ENCODE measurements at places on chromosomes 4 and X. TPM values are rescaled to one million over a fixed set of nuclear protein-coding genes. Genes with fewer than 3 reads are reported as not detected.

DNA sequence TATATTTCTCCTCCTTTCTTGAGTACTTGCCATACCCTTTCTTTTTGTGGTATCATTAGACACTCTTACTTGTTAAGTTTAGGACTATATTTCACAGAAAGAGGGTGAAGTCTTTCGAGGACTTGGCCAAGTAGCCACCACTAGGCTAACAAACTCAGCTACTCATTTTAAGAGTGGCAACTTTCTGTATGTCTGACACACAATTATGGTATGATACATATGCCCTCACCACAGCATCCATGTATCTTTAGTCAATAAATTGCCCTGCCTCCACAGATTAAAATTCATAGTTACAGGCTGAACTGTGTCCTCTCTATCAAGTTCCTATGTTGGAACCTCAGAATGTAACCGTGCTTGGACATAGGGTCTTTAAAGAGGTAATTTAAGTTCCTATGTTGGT lies 23.2 kb downstream of the TAPT1 start:
- H3K36me3 ChIP-seq: no peaks in the 10 kb centered on the region
- no peak overlapping the region for H3K27ac ChIP-seq
- no peak for DNase-seq
- H3K4me1 ChIP-seq: peaks cover 43% of the 10 kb centered on the region
- H3K4me3 ChIP-seq: no peak overlapping the region
- no peaks in the 10 kb centered on the region for H3K27me3 ChIP-seq

The RPL10 gene
- 2,455 TPM for total RNA-seq

- no peaks in the 10 kb centered on the region for H3K4me1 ChIP-seq
- no peaks in the 10 kb centered on the region for H3K27me3 ChIP-seq
- DNase-seq: no peak
- H3K4me3 ChIP-seq: no peak overlapping the region
Measured at GRCh38 chr4:32025851-32026459, 1305.8 kb downstream of the PCDH7 start.

GRCh38 chr4:121330180-121330665 lies 50.6 kb downstream of the QRFPR start:
- no peaks in the 10 kb centered on the region for H3K36me3 ChIP-seq
- H3K27ac ChIP-seq: no peak overlapping the region
- H3K4me1 ChIP-seq: no peaks in the 10 kb centered on the region
- H3K27me3 ChIP-seq: no peaks in the 10 kb centered on the region
- H3K4me3 ChIP-seq: no peak overlapping the region

GRCh38 chr4:40722576-40723161 lies 27.1 kb upstream of the NSUN7 start:
- no peak for DNase-seq
- no peaks in the 10 kb centered on the region for H3K27me3 ChIP-seq
- H3K4me3 ChIP-seq: no peak overlapping the region
- peaks cover 44% of the 10 kb centered on the region for H3K4me1 ChIP-seq
- no peaks in the 10 kb centered on the region for H3K36me3 ChIP-seq

The PAGE2 gene
- not detected for total RNA-seq

GRCh38 chr4:128285085-128285997 lies 2.3 kb downstream of the PGRMC2 start:
- H3K4me3 ChIP-seq: no peak overlapping the region
- H3K36me3 ChIP-seq: no peaks in the 10 kb centered on the region
- H3K4me1 ChIP-seq: peaks cover 35% of the 10 kb centered on the region
- no peak for DNase-seq

GRCh38 chr4:106142616-106143127 lies 173.3 kb downstream of the TBCK start:
- H3K27me3 ChIP-seq: no peaks in the 10 kb centered on the region
- no peak overlapping the region for H3K27ac ChIP-seq
- no peak overlapping the region for H3K4me3 ChIP-seq
- DNase-seq: no peak
- H3K4me1 ChIP-seq: no peaks in the 10 kb centered on the region

DNA sequence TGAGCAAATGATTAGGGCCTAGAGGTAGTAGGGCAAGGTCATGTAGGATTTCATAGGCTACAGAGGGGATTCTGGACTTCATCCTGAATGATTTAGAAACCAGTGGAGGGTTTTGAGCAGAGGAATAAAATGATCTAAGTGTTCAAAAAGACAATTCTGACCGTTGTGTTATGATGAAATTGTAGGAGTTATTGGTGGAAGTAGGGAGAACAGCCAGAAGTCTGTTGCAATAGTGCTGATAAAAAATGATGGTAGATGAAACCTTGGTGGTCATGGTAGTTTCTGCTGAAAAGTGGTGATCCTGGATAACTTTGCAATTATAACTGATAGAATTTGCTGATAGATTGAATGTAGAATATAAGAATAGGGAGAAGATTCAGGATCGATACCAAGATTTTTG lies 60.2 kb downstream of the MID1IP1 start:
- peaks cover 7% of the 10 kb centered on the region for H3K4me1 ChIP-seq
- H3K27ac ChIP-seq: no peak overlapping the region
- H3K36me3 ChIP-seq: no peaks in the 10 kb centered on the region
- no peaks in the 10 kb centered on the region for H3K27me3 ChIP-seq
- no peak for DNase-seq

The TKTL1 gene
- total RNA-seq: 0.47 TPM

The FGFR3 gene
- total RNA-seq: 10.8 TPM

- no peaks in the 10 kb centered on the region for H3K36me3 ChIP-seq
- no peak for DNase-seq
- no peak overlapping the region for H3K4me3 ChIP-seq
- H3K27me3 ChIP-seq: no peaks in the 10 kb centered on the region
- no peak overlapping the region for H3K27ac ChIP-seq
Measured at GRCh38 chrX:86066998-86067397, 19.6 kb upstream of the CHM start.

GRCh38 chr4:29009908-29010307 lies 1710.3 kb upstream of the PCDH7 start:
- no peaks in the 10 kb centered on the region for H3K36me3 ChIP-seq
- no peaks in the 10 kb centered on the region for H3K4me1 ChIP-seq
- no peak for DNase-seq
- H3K27ac ChIP-seq: no peak overlapping the region
- H3K4me3 ChIP-seq: no peak overlapping the region

GRCh38 chrX:7120878-7121219 lies 26.7 kb upstream of the STS start:
- no peaks in the 10 kb centered on the region for H3K36me3 ChIP-seq
- no peak for DNase-seq
- no peak overlapping the region for H3K4me3 ChIP-seq
- no peaks in the 10 kb centered on the region for H3K27me3 ChIP-seq
- H3K27ac ChIP-seq: peak overlapping the region; percentile 50
- peaks cover 12% of the 10 kb centered on the region for H3K4me1 ChIP-seq

DNA sequence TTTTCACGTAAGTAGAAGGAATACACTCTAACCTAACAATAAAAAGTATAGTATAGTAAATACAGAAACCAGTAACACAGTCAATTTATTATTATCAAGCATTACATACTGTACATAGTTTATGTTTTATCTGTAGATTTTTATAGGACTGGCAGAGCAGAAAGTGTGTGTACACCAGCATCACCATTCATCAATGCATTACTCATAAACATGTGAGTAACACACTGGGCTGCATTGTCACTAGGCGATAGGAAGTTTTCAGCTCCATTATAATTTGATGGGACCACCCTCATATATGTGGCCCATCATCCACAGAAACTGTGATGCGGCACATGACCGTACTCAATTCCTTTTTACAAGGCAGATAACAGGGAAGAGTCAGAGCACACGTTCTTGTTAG lies 137.8 kb upstream of the RBPJ start:
- no peaks in the 10 kb centered on the region for H3K4me1 ChIP-seq
- DNase-seq: no peak
- no peak overlapping the region for H3K4me3 ChIP-seq
- no peaks in the 10 kb centered on the region for H3K27me3 ChIP-seq
- no peaks in the 10 kb centered on the region for H3K36me3 ChIP-seq

DNA sequence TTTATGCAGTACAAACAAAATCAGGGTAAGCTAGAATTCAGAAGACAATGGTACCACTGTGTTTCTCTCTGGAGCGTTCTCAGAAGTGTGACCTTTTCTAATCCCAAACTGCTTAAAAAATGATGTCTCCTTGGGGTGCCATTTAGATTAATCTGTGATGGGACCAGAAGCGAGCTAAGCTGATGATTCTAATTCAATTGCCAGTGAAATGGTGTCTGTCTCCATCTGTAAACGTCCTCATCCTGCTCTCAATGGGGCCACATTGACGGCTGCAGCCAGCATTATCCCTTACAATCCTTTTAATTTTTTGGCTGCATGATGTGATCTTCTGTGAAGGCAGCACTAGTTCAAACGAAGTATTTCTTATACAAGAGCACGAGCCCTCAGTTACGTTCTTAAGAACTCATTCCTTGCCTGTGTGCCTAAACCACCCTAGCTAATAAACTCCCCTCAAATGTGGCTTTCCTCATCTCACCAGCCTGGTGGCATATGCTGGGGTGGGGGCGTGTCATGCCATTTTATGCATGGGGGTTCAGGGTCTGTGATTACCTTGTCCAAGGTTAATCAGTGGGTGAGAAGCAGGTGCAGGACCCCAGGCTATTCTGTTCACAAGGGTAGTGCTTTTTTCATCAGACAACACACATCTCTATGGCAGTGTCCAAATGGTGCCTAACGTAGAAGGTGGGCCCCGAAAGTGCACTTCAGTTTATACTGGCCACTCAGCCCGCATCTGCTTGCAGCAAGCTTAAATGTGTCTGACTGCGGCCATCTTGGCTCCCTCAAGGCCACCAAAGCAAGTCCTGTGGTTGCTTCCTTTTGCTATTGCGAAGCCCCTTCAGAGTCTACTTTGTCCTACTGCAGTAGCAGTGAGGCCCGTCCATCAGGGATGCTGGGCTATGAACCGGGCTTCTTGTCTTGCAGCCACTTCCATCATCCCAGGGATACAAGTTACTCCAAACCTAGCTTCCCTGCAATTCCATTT lies 45.7 kb upstream of the SLC2A9 start:
- no peaks in the 10 kb centered on the region for H3K27me3 ChIP-seq
- H3K36me3 ChIP-seq: no peaks in the 10 kb centered on the region
- no peak overlapping the region for H3K27ac ChIP-seq
- no peak overlapping the region for H3K4me3 ChIP-seq
- H3K4me1 ChIP-seq: peaks cover 2% of the 10 kb centered on the region

The EDA gene
- total RNA-seq: 4.3 TPM

GRCh38 chr4:21452931-21453330 lies 495.6 kb downstream of the KCNIP4 start:
- H3K36me3 ChIP-seq: no peaks in the 10 kb centered on the region
- no peak overlapping the region for H3K4me3 ChIP-seq
- DNase-seq: no peak
- no peaks in the 10 kb centered on the region for H3K4me1 ChIP-seq
- H3K27ac ChIP-seq: no peak overlapping the region
- H3K27me3 ChIP-seq: no peaks in the 10 kb centered on the region

DNA sequence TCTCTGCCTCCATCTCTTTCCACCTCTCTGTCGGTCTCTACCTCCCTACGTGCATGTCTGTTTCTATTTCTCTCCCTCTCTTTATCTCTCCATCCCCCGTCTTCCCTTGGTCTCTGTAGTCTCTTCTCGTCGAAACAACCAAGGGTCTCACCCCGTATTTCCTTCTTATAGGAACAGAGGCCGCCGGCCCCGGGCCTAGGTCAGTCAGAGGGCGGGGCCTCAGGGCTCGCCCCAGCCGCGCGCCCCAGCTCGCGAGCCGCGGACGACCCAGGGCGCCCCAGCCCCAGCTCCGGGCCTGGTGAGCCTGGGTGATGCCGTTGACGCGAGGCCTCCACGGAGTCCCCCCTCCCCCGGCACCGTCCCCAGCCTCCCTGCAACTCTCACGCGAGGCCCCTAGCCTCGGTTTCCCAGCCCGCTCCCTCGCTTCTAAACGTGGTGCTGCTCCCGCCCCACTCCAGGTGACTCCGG lies 6.6 kb downstream of the TIMM17B start:
- peak overlapping the region; percentile 61 for H3K4me3 ChIP-seq
- peak overlapping the region; percentile 31 for H3K27ac ChIP-seq
- peak; percentile 13 for DNase-seq
- peaks cover 3% of the 10 kb centered on the region for H3K36me3 ChIP-seq

GRCh38 chrX:63764946-63765345 lies 20.1 kb downstream of the ARHGEF9 start:
- no peak overlapping the region for H3K4me3 ChIP-seq
- no peaks in the 10 kb centered on the region for H3K4me1 ChIP-seq
- H3K36me3 ChIP-seq: no peaks in the 10 kb centered on the region

DNA sequence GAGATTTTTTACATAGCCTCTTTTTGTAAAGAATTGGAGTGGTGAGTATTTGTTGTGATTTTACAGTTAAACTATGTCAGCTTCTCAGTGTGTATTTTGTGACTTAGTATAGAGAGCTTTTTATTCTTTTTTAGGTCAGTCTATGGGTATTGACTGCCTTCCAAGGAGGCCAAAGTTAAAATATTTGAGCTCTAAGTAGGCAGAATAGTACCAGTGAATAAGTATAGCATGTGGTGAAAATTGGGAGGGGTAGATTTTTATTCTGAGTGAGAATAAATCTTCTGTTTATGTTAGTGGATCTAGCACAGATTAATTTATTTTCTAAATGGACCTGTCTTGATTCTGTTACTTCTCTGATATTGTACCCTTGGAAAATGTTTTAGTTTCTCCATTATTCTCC lies 37.5 kb downstream of the HERC3 start:
- no peak for DNase-seq
- no peak overlapping the region for H3K4me3 ChIP-seq

The TCEAL9 gene
- total RNA-seq: 55.0 TPM

DNA sequence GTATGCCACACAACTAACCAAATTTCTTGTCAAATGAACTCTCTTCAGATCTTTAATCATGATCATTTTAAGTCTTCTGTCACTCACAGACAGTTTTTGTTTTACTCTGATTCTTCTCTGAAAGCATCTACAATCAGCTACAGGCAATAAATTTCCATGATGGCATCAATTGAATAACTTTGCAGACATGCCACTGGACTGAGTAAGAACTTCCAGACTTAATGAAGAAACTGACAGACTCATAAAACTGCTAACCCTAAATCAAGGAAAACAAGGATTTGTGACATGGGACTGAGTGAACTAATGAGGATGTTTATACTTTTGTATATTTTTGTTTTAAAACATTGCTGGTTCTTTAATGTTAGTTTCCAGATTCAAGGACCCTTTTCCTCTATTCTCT lies 5.5 kb upstream of the PPP1R2C start:
- H3K27ac ChIP-seq: no peak overlapping the region
- no peaks in the 10 kb centered on the region for H3K27me3 ChIP-seq
- H3K4me1 ChIP-seq: no peaks in the 10 kb centered on the region
- H3K36me3 ChIP-seq: no peaks in the 10 kb centered on the region
- no peak overlapping the region for H3K4me3 ChIP-seq

- DNase-seq: no peak
- no peak overlapping the region for H3K27ac ChIP-seq
- H3K27me3 ChIP-seq: no peaks in the 10 kb centered on the region
- H3K4me1 ChIP-seq: no peaks in the 10 kb centered on the region
Measured at GRCh38 chr4:165345666-165346417, 18.4 kb downstream of the MSMO1 start.

- peak; percentile 61 for DNase-seq
- H3K27me3 ChIP-seq: no peaks in the 10 kb centered on the region
- H3K27ac ChIP-seq: peak within 1 kb of the TSS; percentile 65
- H3K4me3 ChIP-seq: peak within 1 kb of the TSS; percentile 16
- H3K36me3 ChIP-seq: no peaks in the 10 kb centered on the region
Measured at GRCh38 chrX:155334486-155335336, at the start of gene CLIC2. CLIC2 (minus strand) TSS chrX:155334614; CDS start chrX:155334427, 187 bp downstream.

- H3K4me1 ChIP-seq: no peaks in the 10 kb centered on the region
- peaks cover 6% of the 10 kb centered on the region for H3K27me3 ChIP-seq
- H3K4me3 ChIP-seq: no peak overlapping the region
- H3K36me3 ChIP-seq: no peaks in the 10 kb centered on the region
- DNase-seq: no peak
Measured at GRCh38 chr4:2432991-2433530, 14.3 kb downstream of the CFAP99 start.

The MAGIX gene
- 5.6 TPM for total RNA-seq

- no peaks in the 10 kb centered on the region for H3K36me3 ChIP-seq
- DNase-seq: no peak
- no peak overlapping the region for H3K27ac ChIP-seq
- no peak overlapping the region for H3K4me3 ChIP-seq
- H3K27me3 ChIP-seq: no peaks in the 10 kb centered on the region
- H3K4me1 ChIP-seq: no peaks in the 10 kb centered on the region
Measured at GRCh38 chr4:107192601-107193000, 156.5 kb upstream of the DKK2 start.
